Stimulated activated CD4-positive, alpha-beta T cell treated with anti-CD3 and anti-CD28 coated beads, Interleukin-12 subunit alpha, Interleukin-12 subunit beta, amount 100 ng/mL, for 4 hours (primary cell): ENCODE measurements at places on chromosomes 7 and 10.

DNA sequence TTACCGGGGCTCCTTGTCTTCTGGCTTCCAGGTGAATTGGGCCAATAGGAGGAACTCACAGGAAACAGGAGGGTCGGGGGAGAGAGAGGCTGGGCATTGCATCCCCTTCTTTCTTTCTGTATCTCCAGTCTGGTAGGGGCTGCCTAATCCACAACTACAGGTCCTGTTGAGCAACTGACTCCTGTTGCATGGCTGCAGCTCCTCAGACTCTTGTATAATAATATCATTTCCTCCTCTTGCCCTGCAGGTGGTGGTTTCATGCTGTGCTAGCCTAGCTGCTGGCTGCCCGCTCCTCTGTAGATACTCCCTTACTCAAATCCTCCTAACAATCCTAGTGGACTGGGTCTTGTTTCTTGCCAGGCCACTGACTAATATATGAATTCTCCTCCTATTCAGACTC, 276.5 kb upstream of the SMIM30 start:
- no peak for DNase-seq

DNA sequence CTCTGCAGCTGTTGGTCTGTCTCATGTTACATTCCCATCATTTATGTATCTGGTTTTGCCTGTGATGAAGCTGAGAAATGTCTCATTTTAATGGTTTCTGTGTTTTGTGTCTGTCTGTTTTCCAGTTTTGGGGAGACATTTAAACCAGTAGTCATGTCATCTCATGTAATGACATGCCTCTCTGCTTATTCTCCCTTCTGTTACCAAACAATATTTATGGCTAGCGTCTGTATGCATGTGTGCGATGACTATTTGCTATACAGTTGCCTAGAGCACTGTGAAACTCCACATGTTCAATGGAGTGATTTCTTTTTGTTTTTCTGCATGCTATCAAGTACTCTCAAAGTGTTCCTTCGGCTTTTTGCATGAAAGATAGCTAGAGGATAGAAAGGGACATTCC, 132.0 kb downstream of the ST7 start:
- DNase-seq, result no peak

GRCh38 chr7:105830405-105831301, 45.7 kb downstream of the ATXN7L1 start:
- DNase-seq, result no peak

DNA sequence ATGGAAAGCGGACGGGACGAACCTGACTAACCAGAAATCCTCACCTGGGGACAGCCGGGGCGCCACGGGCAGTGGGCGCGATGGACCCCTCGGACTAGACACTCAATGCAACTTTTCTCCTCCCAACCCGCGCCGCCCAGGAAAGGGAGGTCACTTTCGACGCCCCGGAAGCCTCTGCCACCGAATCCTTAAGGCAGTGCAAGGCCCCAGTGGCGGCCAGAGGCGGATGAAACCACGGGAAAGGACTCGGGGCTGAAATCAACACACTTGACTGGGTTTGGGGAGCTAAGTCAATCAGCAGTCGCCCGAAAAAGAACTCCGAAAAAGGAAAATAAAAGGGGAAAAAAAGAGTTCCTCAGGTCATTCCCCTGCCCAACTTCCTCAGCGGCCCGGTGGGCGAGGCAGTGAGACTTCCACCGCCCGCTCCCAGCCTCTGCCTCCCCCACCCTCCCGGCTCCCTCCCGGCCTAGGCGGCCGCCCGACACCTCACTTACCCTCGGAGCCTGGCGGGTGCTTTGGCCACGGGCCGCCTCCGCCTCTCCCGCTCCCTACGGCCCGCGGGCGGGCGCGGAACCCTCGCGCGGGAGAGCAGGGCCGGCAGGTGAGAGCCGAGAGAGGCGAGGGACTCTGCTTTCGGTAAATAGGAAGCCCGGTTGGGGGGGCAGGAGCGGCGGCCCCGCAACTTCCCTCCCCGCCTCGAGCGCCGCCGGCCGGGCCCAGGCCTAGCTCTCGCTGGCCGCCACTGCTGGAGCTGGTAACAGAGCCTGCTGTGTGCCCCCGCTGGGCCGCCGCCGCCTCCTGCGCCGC, 518 bp downstream of the WAPL start:
- peak; percentile 32 for DNase-seq

DNA sequence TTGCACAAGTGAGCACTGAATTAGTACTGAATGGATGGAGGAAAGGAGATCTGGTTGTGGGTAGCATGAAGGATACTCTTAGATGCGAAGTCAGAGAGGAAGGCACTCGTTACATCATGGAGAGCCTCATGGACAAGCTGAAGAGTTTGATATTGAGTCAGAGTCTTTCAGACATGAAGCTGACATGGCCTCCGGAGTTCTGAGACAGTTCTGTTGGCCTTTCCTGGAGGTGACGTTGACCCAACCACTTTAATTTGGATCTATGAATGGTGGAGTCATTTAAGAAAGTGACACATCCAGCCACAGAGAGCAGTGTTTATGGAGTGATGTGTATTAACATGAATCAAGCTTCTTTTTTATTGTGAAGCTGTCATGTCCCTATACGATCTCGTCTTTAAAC, 286.3 kb upstream of the CDC14C start:
- DNase-seq, result no peak
